ENCODE measurements at places on chromosomes 7 and 10.

- no peak for DNase-seq
These were observed 741 bp downstream of the GPR85 start for GRCh38 chr7:113085781-113086390.

- DNase-seq: no peak
These were observed 47.4 kb downstream of the GPR37 start for GRCh38 chr7:124718032-124718766.

GRCh38 chr10:32190890-32191491 lies 134.8 kb upstream of the KIF5B start:
- peak; percentile 10 for DNase-seq

GRCh38 chr10:7301006-7301778 lies 109.6 kb downstream of the SFMBT2 start:
- DNase-seq: no peak

DNA sequence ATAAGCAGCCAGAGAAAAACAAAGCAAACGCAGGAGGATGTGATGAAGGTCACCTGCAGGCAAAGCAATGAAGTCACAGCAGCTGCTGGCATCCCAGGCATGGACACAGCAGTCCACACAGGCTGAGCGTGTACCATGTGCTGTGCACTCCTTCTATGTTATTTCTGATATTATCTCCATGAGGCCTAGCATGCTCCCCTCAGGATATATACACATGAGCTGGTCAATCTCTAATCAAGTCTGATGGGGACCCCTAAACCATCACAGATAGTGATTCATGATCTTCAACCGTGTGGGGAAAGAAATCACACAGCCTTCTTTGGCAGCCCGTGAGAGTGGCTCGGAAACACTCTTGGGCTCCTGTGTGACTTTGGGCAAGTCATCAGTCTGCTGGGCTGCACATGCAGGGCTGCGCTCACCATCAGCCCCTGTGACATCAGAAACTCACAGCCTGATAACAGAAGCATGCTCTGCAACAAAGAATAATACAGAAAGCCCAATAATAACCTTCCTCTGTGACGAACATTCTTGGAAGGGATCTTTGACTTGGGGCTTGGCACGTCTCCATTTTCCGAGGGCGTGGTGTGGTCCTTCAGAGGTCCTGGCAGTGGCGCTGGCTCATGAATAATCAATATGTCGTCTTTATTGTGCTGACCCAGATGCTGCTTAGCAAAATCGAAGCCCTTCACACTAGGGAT lies 83.0 kb upstream of the ATP6V0A4 start:
- DNase-seq: no peak

- DNase-seq: peak; percentile 5
These were observed 257.6 kb downstream of the EXOC4 start for GRCh38 chr7:133510326-133511055.

DNA sequence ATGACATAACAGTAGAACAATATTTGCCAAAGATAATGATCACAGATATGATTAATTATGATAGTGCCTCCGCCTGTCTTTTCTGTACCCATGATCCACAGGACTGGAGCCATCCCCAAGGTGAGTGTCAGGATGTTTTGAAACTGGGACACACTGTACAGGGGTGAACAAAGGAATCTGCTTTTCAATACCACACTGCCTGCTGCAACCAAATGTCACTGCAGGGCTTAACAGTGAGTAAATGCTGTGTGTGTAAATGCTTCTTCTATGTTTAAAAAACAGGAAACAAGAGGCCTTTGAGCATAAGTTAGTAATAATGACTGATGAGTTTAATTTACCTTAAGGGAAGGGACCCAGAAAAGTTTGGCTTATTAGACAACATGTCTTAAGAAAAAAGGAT lies 65.2 kb downstream of the HBP1 start:
- DNase-seq: no peak

DNA sequence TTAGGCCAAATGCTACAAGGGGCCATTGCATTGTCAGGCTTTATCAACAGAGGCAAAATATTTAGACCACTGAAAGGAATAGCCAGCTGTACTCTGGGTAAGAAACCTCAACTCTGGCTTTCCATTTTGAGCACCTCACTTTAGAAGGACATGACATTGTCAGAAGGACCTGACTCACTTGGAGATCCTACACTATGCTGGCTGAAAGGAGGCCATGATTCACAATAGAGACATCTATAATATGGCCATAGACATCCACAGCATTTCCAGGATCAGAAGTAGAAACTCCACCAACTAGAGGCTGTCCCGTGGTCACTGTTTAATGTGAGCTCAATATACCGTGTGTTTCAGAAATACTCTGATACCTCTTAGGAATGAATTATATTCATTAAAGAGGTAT lies 140.9 kb downstream of the BTAF1 start:
- DNase-seq: no peak

DNA sequence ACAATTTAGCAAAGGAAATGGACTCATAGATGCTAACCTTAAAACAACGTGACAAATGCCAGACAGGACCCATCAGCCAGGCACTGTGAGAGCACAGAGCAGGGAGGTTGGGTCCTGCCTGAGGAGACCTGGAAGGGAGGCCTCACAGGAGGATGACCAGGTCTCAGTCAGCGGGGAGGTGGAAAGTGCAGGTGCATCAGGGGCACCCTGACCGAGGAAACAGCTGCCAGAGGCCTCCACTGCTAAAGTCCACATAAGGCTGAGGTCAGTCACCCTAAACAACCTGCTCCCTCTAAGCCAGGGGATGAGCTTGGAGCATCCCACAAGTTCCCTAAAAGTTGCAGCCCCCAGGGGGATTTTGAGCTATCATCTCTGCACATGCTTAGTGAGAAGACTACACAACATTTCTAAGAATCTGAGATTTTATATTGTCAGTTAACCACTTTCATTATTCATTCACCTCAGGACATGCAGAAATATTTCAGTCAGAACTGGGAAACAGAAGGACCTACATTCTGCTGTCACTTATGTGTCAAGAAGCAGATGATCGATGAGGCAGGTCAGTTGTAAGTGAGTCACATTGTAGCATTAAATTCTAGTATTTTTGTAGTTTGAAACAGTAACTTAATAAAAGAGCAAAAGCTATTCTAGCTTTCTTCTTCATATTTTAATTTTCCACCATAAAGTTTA lies 157.6 kb upstream of the LANCL2 start:
- DNase-seq: no peak

GRCh38 chr10:98292971-98293370 lies 25.0 kb upstream of the LOXL4 start:
- no peak for DNase-seq

DNA sequence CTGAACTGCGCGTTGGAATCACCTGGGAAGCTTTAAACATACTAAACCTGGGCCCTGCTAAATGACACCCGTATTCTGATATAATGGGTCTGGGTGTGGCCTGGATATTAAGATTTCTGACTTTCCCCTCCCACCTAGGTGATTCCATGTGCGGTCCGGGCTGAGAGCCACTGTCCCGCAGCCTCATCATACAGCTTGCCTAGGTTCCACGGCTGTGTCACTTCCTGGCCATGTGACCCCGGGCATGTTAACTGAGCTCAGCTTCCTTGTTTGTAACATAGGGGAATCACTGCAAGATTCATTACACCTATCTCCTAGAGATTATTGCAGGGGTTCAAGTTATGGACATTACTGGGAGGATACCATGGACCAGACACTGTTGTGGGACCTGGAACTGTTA lies 472.7 kb upstream of the GALNT17 start:
- DNase-seq: no peak

DNA sequence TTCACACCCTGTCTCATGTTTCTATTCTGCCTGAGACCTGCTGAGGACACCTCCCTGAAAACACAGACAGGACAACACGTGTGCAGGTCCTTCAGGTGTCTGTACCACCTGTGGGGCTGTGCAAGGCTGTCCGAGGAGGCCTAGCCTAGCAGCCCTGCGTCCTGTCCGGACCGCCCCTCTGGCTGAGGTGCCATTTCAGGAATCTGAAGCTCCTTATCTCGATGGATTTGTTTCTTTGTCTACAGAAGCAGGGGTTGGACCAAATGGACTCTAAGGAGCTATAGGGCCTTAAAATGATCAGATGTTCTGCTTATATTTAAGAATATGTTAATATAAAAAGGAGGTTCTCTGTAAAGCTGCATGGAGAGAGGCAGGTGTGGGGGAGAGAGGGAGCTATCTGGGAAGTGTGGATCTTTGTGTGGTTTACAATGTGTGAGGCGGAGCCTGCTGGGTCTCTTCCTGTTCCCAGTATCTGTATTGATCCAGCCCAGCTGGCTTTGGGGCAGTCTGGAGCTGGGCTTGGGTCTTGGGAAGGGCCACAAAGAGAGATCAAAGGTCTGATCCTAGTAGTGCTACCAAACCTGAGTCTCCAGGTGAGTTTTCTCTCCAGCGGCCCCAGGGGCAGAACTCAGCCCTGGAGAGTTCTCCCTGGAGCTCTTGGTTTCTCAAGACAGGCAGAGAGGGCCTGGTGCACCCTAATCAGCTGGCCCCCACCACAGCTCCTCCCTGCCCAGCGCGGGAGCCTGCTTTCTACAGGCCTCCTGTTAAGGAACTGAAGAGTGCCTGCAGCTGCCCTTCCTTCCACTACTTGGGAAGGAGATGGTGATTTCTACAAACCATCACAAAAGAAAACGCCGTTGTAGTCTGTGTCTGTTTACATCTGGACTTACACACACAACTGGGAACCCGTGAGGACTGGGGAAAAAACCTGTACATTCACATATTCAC lies 3.4 kb upstream of the MNX1 start:
- DNase-seq: no peak

GRCh38 chr10:34780818-34781380 lies 34.2 kb downstream of the PARD3 start:
- no peak for DNase-seq

DNA sequence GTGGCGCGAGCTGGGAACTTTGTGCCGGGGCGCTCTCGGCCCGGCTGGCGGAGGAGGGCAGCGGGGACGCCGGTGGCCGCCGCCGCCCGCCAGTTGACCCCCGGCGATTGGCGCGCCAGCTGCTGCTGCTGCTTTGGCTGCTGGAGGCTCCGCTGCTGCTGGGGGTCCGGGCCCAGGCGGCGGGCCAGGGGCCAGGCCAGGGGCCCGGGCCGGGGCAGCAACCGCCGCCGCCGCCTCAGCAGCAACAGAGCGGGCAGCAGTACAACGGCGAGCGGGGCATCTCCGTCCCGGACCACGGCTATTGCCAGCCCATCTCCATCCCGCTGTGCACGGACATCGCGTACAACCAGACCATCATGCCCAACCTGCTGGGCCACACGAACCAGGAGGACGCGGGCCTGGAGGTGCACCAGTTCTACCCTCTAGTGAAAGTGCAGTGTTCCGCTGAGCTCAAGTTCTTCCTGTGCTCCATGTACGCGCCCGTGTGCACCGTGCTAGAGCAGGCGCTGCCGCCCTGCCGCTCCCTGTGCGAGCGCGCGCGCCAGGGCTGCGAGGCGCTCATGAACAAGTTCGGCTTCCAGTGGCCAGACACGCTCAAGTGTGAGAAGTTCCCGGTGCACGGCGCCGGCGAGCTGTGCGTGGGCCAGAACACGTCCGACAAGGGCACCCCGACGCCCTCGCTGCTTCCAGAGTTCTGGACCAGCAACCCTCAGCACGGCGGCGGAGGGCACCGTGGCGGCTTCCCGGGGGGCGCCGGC lies 870 bp downstream of the FZD1 start:
- peak; percentile 51 for DNase-seq

- no peak for DNase-seq
These were observed at the start of gene FGL2 for GRCh38 chr7:77199013-77199966. Gene FGL2, minus strand, starts transcription at chr7:77199819. Its CDS starts 26 bp downstream, at chr7:77199793.

DNA sequence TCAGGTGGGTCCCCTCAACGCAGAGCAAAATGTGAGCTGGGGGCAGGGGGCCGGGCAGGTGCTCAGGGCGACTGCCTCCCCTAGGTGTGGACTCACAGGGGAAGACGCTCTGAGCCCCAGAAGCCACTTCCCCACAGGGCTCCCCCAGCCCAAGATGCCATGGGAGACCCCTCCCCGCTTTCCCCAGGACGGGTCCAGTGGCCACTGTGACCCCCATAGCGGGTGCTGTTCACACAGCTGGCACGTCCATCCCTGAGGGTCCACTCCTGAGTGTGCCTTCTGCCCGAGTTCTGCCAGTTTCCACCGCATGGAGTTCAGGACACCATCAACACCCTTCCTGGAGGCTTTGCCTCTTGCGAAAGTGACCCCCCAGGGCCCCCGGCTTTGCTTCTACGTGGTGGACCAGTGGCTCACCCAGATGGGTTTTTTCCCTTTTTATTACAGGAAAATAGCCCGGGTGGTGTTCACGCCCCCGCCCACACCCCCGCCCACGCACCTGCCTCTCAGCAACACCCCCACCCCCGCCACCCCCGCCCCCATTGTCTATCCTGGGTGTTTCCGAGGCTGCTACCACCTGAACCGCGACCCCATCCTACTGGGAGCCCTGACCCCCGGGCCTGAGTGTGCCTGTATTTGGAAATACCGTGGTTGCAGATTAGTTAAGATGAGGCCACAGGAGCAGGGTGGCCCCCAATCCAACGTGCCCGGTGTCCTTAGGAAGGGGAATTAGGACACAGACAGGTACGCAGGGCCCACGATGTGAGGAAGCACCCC lies 32.0 kb downstream of the ADAP1 start:
- no peak for DNase-seq

DNA sequence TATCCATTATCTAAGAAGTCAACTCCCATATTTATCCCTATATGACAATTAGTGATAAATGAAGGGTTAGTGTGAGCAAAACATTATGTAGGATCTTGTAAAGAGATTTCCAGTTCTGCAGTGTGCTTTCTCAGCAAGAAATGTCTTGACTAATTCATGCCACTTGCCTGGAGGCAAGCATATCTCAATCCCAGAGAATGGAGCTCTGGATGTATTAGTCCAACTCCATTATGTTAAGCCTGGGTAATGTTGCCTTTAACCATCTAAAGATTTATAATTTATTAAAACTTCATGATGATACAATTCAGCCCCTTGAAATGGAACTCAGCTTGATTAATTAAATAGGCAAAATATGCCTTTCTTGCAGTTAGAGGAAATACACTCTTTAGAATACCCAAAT lies 1079.9 kb upstream of the LRRTM3 start:
- no peak for DNase-seq

GRCh38 chr7:145909991-145910513 lies 206.5 kb upstream of the CNTNAP2 start:
- DNase-seq: no peak

DNA sequence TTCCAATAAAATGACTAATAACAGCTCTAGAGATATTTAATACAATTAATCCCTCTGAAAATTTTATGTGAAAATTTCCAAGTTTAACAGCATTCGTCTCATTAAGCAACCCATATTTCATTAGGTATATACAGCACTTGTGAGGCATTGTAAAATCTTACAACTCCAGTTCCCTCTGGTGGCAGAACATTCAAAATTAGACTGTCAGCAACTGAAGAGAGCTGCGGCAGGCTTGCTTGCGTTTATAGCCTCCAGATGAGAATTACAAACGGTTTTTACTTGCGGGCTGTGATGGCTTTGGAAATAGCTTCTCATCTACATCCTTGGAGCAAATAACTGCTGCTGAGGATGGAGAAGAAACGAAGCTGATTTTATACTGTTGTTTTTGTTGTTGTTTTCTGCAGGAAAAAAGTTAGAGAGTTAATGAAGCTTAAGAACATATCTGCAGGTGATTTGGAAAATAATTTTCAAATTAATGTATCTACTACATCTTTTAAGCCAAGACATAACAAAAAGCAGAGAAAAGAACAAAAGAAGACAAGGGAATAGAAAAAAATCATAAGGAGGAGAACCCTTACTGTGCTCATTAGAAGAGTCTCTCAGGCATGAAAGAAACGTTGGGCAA lies 171.3 kb downstream of the MAGI2 start:
- no peak for DNase-seq

GRCh38 chr7:107232568-107233090 lies 63.8 kb downstream of the HBP1 start:
- DNase-seq: no peak

Data from NCI-H2029 (cell line).